ENCODE measurements at places on chromosomes 11 and 22. TPM values are rescaled to one million over a fixed set of nuclear protein-coding genes. Genes with fewer than 3 reads are reported as not detected.

GRCh38 chr22:33722816-33723215 lies 197.5 kb downstream of the LARGE1 start:
- no peak for DNase-seq

OR8G5 gene
- not detected for polyA plus RNA-seq

CEP164 gene
- polyA plus RNA-seq: 30.9 TPM

PHLDA2 gene
- polyA plus RNA-seq: 0.96 TPM

DHCR7 gene
- 38.5 TPM for polyA plus RNA-seq

DNA sequence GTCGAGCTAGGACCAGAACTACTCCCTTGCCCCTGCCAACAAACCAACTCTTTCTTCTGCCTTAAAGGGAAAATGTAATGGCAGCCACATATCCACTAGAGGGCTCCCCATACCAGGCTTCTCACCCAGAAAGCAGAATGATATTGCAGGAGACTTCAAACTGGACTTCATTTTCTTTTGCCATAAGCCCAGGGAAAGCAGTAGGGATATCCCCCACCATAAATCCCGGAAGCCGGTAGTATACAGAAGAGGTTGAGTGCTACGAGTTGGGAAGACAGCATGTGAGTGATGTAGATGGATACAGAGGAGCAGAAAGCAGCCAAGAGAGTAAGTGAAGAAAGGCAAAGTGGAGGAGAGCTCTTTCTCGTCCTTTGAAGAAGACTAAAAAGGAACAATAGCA lies 12.1 kb downstream of the PLAAT5 start:
- peak; percentile 68 for DNase-seq

DNA sequence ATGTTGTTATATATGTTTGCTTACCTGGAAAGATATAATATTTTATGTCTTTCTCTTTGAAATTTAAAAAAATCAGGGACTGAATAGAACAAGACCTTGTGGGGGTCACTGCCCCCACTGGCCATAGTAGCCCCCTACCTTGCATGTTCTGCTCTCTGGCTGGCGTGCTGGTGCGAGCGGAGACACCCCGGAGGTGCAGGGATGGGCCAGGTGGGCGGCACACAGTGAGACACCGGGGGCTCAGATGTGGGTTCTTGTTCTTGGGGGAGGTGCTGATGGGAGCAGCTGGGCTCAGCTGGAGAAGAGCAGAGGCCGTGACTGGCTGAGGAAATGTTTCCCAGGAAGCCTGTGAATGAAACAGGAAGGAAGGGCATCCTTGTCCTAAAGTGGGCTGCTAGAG lies 20.2 kb downstream of the GAB4 start:
- DNase-seq: no peak

IPO7 gene
- polyA plus RNA-seq: 103 TPM

CHRM1 gene
- polyA plus RNA-seq: 1.3 TPM

DNA sequence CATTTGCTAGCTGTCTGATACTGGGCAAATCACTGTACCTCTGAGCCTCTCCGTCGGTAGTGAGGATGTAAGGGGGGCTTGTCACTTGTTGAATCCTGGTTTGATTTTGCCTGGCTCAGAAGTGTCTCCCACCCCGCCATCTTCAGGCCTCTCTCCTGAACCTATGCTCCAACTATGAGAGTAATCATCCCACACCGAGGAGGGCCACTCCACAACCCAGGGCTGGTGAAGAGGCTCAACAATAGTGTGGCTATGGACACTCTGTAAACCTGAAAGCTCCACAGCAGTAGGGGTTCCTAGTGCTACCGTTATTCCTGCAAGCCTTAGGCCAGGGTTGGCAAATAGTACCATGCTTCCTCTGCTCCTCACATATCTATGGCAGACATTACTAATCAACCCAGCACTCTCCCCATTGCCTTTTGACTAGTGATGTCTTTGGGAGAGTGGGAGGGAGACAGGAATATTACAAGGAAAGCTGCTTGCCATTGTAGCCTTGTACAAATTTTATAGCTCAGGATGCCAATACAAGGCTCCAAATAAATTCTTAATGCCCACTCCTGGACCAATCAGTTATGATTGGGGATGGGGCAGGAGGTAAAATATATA lies 134.0 kb upstream of the TEAD1 start:
- DNase-seq: no peak

RTN3 gene
- 112 TPM for polyA plus RNA-seq

DNA sequence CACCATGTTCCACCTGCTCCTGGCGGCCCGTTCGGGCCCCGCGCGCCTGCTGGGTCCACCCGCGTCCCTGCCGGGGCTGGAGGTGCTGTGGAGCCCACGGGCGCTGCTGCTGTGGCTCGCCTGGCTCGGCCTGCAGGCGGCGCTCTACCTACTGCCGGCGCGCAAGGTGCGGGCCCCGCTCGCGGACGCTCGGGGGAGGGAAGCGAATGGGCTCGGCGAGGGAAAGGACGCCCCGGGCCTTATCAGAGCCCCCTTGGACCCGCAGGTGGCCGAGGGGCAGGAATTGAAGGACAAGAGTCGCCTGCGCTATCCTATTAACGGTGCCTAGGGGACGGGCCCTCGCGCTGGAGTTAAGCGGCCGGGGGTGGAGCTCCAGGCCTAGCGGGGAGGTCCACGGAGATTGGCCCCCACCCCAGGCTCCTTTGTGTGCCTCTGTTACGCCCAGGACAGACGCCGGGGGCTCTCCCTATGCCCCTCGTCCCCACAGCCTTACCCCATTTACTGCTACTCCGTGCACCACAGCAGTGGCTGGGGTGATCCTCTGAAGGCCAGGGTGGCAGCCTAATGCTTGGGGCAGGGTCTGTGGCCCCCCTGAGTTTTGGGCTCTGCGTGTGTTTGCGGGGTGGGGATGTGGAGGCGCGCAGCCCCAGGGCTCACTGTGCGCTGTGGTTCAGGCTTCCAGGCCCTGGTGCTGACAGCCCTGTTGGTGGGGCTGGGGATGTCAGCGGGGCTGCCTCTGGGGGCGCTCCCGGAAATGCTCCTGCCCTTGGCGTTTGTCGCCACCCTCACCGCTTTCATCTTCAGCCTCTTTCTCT lies 1.1 kb downstream of the TM7SF2 start:
- DNase-seq: no peak

DNA sequence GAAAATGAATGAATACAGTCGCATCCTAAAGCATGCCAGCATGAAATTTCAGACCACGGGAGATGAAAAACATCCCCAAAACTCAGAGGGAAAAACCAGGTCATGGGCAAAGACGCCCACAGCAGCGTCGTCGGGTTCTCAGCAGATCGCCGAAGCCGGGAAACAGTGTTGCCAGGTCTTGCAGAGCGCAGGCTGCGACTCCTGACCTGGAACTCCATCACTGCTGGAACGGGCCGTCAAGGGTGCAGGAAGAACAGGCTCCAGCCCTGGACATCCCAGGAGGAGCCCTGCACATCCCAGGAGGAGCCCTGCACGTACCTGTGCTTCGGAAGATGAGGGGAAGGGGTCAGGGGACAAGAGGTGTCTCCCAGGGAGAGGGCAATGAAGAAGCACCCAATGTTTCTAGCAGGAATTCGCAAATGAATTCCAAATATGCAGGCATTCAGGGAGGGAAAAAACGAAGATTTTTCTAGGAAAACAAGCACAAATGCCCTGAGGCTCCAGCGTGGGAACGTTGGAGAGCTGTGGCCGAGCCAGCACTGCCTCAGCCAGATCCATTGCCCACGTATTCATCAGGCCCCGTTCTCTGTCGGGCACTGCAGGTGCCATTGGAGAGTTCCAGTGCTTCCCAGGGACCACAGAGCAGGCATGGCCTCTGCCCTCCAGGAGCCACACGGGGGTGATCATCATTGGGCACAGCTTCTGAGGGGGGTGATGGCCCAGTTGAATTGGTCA lies 1110.4 kb downstream of the BRD1 start:
- DNase-seq: no peak

DNA sequence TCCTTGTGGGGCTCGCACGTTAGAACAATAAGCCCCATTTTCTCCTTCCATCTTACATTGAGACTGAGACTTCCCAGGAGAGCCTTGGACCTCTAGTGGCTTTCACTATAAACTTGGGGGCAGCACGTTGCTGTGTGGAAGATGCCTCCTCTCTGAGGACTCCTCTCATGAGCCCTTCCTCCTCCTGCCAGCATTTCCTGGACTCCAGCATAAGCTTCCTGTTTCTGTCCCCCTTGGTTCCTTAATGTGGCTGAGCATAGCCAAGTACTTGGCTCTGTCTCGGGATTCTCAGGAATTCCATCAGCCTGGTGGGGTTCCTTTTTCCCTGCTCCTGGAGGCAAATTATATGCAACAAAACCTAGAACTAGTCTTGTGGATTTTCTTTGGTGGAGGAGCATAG lies 38.8 kb upstream of the UBASH3B start:
- no peak for DNase-seq

C11orf16 gene
- polyA plus RNA-seq: 6.9 TPM

ME3 gene
- 31.6 TPM for polyA plus RNA-seq

CASTOR1 gene
- polyA plus RNA-seq: 12.8 TPM

GRCh38 chr11:46378811-46379481 lies 2.5 kb upstream of the MDK start:
- DNase-seq: no peak

ACRV1 gene
- polyA plus RNA-seq: 0.78 TPM

DNA sequence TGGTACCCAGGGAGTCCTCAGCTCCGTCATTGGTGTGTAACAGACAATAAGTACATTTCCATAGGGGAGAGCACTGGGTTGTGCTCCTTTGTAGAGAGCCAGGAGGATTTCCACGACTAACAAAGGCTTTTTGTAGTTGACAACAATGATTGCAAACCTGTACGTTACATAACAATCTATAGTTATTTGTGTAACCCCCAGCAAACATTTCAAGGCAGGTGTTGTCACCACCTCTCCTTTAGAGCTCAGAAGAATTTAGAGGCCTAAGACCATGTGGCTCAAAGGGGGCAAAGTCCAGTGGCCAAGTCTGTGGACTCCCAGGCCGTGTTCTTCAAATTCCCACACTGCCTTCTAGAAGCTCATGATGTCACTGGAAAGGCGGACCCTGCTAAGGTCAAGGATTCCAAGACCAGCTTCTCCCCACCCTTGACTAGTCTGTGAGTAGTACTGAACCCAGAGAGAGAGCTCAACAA lies 15.8 kb downstream of the RPL27A start:
- no peak for DNase-seq

DNA sequence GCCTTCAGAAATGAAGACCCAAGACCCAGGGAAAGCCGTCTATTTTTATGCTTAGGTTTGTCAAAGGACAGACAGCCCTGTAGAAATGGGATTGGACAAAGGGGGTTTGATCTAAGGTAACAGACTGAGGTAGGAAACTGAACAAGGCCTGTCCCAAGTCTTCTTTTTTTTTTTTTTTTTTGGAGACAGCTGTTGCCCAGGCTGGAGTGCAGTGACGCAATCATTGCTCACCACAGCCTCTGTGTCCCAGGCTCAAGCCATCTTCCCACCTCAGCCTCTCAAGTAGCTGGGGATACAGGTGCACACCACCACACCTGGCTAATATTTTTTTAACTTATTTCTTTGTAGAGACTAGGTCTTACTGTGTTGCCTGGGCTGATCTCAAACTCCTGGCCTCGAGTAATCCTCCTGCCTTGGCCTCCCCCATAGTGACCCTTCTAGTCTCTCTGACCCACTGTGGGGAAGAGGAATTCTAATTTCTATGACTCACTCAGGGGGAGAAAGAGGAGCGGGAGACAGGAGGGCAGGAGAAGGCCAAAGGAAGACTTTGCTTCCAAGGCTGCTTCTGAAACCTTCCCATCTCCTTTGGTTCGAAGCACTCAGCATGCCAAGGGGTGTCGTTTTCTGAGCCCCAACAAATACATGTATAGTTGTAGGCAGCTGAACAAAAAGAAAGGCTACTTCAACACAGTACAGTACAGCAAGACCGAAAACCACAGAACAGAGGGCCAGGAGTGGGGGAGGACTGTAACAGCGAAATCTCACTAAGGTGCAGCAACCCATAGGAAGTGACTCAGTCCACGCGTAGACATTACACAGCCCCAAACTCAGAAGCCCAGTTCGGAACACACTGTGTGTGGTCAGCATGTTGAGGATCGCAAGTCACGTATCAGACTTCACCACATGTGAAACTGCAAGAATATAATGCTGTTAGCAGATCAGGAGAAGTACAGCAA lies 872 bp downstream of the TMA7B start:
- DNase-seq: no peak

DNA sequence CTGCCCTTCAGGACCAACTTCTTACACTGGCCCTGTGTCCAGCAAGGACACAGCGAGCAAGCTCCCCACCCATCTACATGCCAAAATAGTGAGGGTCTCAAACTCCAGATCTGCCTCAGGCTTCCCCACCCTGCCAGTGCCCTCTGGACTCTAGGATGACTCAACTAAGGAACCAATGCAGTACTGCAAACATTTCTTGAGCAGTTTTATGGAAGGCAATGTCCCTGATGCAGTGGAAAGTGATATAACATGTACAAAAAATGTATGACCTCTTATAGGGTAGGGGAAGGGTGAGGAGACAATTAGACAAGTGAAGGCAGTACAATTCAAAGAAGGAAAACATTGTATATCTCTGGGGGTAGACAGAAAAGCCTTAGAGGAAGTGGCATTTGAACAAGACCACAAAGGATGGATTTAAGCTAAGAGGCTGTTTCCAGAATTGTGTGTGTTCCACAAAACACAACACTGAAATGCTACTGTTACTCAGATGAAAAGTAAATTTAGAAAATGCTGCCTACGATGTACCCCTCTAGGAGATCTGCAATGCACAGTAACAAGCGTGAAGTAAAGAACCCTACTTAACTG lies 47.3 kb downstream of the RAB30 start:
- no peak for DNase-seq

DNA sequence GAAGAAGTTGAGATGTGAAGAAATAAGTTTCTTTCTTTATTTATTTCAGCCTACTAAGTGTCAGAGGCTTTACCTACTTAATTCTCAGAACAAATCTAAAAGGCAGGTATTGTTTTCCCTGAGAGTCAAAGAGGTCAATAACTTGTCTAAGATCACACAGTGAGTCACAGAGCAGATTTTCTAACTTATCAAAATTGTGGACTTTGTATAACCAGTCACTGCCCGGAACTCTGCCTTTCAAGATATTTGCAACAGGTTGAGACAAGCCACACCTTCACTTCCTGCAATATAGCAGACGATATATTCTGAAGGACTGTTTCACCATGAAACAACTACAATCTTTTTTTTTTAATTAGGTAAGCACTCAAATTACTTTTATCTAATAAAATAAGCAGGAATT lies 10.5 kb upstream of the MMP3 start:
- DNase-seq: no peak

DNA sequence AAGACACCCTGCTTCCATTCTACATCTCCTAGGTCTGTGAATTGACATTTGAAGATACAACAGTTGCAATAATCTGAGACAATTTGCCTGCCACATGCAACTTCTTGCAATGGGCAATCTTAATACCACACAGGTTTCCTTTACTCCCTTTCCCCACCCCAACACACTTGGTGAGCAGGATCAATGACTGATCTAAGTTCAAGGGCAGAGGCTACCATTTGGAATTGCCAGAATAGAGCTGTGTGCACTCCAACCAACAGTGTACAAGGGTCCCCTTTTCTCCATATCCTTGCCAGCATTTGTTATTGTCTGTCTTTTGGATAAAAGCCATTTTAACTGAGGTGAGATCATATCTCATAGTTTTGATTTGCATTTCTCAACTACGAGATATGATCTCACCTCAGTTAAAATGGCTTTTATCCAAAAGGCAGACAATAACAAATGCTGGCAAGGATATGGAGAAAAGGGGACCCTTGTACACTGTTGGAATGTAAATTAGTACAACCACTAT lies 2.9 kb upstream of the NNMT start:
- DNase-seq: no peak

BCO2 gene
- polyA plus RNA-seq: 7.8 TPM

MPZL3 gene
- 5.5 TPM for polyA plus RNA-seq

TMEM191C gene
- 1.2 TPM for polyA plus RNA-seq

Data from right lung (tissue), 10 donors.